Esophagus muscularis mucosa (tissue), 4 donors: ENCODE measurements at places on chromosomes 16 and 17. TPM values are rescaled to one million over a fixed set of nuclear protein-coding genes. Genes with fewer than 3 reads are reported as not detected.

DNA sequence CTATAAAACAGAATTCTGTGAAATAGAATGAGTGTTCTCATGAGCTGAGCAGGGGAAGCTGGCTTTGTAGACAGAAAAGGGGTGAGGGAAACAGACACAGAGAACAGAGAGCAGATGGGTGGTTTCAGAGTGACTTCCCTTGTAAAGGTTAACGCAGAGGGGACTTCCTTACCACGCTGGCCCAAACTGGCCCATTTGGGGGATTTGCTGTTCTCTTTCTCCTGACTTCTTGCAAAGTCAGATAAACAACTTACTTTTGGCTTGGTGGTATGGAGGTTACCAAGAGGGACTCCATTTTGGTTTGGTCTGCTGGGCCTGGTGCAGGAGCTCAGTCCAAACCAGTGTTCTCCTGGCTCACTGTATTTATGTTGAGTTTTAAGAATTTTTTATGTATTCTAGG is 48.4 kb downstream of the SEC14L1 start:
- no peak for DNase-seq

Gene KCTD2
- total RNA-seq: 32.7 TPM

Gene TAX1BP3
- total RNA-seq: 98.0 TPM

Gene OSGIN1
- total RNA-seq: 16.1 TPM
